T-helper 22 cell (primary cell): ENCODE measurements at places on chromosomes 3 and 15.
A peak's percentile ranks its signal among the peaks of the same experiment; 100 is the strongest.

- no peak for DNase-seq
Measured at GRCh38 chr3:57803647-57804081, 47.6 kb downstream of the SLMAP start.

GRCh38 chr3:61454801-61455200 is 106.6 kb upstream of the PTPRG start:
- DNase-seq: no peak

DNA sequence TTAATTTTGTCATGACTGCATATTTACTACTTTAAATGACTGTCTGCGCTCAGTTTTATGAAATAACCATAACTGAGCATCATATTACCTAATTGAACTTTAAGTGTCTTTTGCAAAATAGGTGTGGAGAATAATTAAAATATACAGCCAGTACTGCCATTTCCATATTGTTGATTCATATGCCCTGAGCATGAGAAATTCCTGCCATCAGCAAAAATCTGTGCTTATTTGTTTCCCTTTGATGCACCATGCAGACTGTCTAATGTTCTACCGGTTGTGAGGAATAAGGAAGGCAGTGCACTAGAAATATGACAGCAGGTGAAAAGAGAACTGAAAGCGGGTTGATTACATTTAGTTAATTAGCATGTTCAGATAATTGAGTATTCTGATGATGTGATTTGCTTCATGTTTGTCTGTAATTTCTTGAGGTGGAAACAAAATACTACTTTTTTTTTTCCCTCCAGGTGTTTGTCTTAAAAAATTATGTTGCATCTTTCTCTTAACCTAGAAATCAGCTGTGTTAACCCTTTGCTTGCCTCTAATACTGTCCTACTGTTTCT is 229.4 kb upstream of the AZI2 start:
- DNase-seq: no peak

DNA sequence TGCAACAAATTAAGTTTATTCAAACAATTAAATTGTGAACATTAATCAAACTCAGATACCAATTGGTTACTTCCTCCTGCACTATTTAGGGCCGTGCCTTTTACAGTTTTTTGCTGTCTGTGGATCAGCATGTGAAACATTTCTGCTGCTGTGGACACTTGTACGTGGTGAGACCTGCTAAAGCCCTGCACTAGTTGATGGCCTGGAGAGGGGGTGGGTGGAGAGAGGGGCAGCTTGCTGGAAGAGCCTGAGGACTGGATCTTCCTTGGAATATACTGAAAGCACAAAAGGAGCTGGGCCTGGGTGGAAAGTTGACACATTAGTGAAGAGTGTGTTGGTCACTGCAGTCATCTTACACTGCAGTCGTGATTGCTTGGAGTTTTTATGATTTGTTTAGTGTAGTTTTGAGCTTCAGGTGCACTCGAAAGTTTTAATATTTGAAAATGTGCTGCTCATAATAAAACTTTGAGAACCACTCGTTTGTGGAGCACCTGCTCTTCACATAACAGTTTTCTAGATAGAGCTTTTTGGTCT is 11.4 kb downstream of the PLCL2 start:
- no peak for DNase-seq

- no peak for DNase-seq
Measured at GRCh38 chr15:26084771-26085170, 221.6 kb upstream of the ATP10A start.

DNA sequence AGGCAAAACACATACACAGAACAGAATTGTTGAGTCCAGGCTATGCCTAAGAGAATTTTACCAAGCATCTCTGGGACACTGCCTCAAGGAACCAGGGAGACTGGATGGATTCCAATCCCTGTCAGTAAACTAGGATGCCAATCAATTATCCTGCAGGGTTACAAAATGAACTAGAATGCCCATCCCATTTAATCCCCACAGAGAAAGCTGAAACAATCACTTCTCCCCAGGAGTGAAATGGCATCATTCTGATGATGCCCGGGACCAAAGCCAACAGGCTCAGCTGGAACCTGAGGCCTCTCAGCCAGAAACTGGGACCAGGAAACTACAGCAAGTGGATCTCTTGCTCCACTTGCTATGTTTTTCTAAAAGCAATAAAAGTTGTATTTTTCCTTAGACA is 130.0 kb upstream of the TJP1 start:
- no peak for DNase-seq

GRCh38 chr3:115488409-115488808 is 134.9 kb upstream of the GAP43 start:
- DNase-seq: no peak

- DNase-seq: no peak
Measured at GRCh38 chr15:99442252-99442897, 123.4 kb upstream of the MEF2A start.

GRCh38 chr3:16508243-16508578 is 5.3 kb downstream of the RFTN1 start:
- DNase-seq: no peak

DNA sequence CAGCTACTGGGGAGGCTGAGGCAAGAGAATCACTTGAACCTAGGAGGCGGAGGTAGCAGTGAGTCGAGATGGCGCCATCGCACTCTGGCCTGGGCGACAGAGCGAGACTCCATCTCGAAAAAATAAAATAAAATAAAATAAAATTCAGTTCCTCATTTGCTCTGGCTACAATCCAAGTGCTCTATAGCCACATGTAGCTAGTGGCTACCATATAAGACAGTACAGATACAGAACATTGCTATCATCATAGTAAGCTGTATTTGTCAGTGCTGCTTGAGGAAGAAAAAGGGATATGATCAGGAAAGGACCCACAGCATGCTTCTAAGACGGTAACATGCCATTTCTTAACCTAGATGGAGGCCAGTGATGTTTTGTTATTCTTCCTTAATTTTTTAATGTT is 88.7 kb upstream of the CDAN1 start:
- DNase-seq: no peak

GRCh38 chr3:98581474-98581873 is 11.9 kb downstream of the CPOX start:
- no peak for DNase-seq

DNA sequence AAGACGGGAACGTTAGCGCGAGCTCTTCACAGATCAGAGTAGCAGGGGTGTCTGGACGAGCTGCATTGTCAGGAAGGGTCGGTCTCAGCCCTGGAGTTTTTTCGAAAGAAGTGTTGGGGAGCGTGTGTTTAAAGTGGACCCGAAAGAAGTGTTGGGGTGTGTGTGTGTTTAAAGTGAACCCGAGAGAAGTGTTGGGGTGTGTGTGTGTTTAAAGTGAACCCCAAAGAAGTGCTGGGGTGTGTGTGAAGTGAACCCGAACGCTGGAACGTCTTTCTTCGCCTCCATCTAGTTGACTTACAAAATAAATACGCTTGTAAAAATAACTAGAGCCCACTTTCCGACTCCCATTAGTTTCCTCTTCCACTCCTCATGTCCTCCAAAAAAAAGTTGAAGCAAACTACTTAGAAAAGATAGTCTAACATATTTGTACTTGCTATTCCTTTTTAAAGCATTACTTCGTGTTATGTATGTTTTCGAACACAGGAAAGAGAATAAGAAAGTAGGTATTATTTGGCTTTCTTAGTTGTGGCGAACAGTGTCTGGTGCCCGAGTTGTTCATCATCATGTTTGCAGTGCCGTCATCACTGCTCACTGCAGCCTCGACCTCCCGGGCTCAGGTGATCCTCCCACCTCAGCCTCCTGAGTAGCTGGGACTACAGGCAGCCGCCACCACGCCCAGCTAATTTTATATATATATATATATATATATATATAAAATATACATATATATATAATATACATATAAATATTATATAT is 1.0 kb downstream of the LRCH3 start:
- DNase-seq: peak; percentile 13

DNA sequence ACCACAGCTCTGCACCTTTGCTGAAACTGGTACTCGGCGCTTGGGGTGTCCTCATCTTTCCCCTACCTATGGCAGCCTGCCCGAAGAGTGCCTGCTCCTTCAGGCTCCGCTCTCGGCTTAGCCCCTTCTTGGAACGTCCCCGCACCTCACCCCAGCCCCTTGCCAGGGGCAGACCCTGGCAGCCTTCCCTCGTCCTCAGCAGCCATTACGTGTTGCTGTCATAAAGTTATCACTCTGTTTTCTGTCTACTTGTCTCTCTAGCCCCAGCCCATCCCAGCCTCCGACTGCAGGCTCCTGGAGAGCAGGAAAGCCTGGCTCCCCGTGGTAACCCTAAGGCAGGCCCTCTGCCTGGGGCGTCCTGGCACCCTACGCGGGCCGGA is 5.1 kb upstream of the BAHD1 start:
- no peak for DNase-seq

- DNase-seq: no peak
Measured at GRCh38 chr3:23808525-23808924, 2.8 kb downstream of the UBE2E1 start.

DNA sequence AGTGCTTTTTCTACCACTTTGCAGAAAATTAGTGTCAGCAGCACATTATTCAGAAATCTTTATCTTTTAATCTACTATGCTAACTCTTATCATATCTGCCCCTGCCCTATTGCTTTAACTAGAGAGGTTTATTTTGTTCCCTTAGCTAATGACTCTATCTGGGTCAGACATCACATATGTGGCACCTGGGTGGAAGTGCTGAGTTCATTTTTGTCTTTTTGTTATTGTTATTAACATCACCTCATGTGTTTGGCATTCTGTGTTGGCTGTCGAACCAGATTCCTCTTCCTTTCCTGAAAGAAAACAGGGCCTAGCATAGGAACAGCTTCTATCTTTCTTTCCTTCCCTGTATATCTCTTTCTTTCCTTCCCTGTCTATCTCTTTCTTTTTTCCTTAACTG is 100.7 kb downstream of the RBMS3 start:
- DNase-seq: no peak

DNA sequence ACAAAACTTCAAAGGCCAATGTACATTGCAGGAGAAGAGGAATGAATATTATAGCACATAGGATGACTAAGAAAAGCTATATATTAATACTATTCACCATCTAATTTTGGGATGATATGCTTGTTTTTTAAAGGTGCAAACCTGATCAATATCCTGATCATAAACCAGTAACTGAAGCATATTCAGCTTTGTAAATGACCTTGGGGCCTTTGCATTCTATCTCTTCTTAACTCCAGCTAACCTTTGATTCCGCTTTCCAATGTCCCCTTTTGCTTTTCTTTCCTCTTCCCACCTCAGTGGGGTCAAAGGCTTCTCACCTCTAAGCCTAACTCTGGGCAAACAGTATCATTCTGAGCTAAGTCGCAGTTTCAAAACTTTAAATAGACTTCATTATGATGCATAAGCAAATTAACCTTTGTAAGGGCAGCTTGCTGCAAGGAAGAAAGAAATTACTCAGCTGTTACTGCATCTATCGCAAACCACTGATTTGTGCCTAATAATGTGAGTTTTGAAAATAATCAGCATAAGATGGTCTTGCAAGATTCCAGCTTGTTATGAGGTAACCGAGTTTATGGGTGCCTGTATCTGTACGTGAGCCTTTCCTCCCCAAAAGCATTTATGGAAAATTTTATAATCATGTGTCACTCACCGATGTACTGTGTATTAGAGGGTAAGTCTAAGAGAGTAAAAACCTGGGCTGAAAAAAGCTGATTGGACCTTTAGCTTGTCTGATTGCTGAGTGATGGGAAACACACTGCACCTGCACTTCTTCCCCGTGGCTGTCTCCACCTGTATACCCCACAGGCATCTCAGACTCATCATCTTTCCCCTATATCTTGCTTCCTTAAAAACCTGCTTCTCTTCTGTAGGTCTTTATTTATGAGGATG is 116.8 kb downstream of the TPRG1 start:
- no peak for DNase-seq

GRCh38 chr3:39978308-39978707 is 168.9 kb downstream of the MYRIP start:
- DNase-seq: no peak

GRCh38 chr3:89488800-89489580 is 381.6 kb downstream of the EPHA3 start:
- DNase-seq: no peak

DNA sequence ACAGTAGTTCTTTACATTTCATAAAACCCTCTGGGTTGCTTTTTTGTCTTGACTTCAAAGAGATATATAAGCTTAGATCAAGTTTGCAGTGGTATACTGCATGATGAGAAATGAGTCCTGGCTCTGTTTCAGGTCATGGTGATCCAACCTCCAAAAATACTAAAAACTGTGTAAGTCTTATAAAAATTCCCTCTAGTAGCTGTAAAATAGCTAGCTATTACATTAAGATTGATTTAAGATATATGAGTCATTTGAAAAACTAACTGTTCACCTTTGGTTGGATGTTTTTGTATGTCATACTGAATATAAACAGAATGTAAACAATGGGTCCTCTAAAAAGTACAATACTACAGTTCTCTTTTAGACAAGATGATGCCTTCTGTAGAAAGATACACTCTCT is 879.2 kb downstream of the ROBO1 start:
- DNase-seq: no peak

DNA sequence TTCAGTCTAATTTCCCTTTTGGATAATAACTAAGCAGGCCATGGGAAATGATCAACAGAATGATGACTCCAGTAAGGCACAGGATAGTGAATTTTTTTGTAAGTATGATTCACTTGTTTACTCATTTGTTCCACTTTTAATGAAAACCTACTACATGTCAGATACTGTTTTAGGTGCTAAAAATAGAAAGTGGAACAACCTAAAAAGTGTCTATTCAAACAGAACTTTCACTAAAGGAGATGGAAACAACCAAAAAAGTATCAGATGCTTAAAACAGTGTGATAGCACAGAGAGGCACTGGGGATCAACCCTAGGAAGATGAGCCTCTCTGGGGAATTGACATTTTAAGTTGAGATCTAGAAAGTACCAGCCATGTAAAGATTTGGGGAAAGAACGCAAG is 11.1 kb downstream of the RYK start:
- no peak for DNase-seq

DNA sequence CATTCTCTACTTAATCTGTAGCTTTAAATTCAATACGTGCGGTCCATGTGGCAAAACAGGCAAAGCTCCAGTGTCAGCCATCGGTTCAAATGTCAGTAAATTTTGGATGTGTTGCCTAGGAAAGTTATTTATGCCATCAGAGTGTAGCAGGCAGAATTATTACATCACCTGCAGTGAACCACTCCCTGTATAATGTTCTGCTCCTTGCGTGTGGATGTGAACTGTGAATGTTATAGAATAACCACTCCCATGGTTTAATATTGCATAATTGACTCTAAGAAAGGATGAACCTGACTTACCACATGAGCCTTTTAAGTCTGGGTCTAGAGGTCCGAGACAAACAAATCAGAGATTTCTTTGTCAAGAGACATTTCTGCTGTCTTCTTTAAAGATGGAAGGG is 145.5 kb downstream of the GOLIM4 start:
- DNase-seq: no peak

DNA sequence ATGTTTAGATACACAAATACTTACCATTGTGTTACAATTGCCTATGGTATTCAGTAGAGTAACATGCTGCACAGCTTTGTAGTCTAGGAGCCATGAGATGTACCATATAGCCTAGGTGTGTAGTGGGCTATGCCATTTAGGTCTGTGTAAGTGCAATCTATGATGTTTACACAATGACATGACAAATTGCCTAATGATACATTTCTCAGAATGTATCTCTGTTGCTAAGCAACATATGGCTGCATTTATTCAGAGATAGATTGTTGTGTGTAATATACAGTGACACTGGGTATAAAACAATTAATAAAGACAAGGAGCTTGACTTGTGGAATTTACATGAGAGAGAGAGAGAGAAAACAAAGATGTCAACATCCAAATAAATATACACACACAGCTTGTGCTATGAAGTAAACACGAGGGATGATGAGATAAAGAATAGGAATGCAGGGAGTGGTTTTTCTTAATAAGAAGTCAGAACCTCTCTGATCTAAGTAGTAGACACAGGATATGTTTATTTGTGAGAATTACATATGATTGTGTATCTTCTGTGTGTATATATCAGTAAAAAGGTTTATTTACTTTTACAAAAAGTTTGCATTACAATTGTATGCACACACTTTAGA is 110.0 kb downstream of the KCNAB1 start:
- DNase-seq: no peak
